ENCODE measurements at places on chromosomes 7 and 10.

DNA sequence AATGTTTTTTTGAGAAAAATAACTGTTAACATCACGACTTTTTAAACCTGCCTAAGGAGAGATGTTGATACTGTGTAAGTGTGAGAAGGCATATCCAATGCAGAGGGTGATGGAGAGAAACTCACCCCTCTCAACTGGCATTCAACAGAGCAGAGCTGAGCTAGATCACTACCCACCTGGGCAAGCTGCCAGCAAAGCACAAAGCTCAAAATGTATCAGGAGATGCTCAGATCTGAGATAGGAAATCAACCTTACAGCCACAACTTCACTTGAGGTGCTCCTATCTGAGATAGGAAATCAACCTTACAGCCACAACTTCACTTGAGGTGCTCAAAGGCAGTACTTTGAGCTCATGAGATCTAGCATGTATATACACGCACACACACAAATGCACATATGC, 151.5 kb upstream of the PDE1C start:
- no peak for DNase-seq

DNA sequence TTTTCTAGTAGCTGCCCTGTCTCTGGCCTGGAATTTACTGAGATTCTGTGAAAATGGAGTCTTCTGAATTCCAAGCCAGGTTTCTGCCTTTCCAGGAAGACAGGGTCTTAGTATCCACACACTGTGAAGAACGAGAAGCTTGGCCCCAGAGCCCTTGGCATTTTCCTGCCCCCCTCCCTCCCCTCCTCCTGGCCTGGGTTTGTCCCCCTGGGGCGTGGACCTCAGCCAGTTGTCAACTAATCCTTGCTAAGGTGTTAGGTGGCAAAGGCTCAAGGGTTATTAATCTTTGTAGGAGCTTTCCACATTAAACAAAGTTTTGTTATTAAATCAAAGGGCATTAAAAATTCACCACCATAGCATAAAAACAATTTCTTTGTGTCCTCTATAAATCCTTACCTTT, 329.5 kb downstream of the RNLS start:
- DNase-seq, result peak; percentile 18

GRCh38 chr7:49398746-49399145, 374.7 kb upstream of the VWC2 start:
- no peak for DNase-seq

- no peak for DNase-seq
These were observed 125.9 kb downstream of the TRRAP start for GRCh38 chr7:99004216-99004615.

GRCh38 chr7:117809958-117810357, 63.3 kb downstream of the CTTNBP2 start:
- no peak for DNase-seq

DNA sequence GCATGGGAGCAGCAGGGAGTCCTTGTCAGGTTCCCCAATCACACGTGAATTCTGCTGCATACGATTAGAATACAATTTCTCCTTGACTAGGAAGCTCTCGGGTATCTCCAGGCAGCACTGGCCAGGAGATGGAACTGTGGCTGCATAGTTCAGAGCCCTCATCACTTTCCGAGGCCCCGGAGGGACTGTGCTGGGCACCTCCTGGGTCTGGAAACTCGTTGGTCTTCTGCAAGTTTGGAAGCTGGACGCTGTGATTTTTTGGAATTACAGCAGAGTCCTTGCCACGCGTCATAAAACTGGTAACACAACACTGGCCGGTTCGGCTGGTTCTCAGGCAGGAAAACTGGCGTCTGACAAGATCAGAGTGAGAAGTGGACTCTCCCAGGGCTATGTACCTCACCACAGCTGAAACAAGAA, 216.1 kb downstream of the CCDC3 start:
- no peak for DNase-seq

DNA sequence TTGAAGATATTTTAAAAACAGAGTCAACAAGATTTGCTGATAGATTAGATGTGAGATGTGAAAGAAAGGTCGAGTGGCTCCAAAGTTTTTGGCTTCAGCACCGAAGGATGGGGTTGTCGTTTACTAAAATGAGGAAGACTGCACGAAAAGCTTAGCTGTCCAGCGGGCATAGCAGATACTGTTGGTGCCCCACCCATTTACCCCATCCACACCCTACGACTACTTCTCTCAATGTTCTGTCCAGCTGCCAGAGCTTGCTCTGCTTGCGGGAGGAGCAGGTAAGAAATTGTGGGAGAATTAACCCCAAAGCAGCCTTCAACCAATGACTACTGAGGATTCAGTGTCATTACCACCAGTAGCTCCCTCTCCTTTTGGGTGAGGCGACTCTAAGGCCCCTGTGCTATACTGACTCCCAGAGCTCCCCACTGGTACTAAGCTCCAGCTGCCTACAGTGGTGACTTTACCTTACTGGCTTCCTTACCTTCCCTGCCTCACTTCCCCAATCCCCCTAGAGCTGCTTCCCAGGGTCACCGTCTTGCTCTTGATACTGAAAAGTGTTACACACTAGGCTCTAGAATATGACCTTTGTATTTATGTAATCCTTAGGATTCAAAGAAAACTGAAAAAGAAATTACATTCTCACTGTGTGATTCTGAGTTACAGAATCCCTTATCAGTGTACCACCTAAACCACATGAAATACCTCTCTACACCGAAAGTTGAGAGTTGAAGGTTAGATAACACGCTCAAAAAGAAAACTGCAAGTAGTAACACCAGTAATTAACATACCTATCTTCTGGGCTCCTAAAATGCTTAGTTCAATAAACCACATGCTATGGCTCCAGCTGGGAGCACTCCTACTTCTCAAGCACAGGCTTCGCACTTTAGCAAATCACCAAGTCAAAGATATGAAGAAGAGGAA, 22.3 kb downstream of the CACUL1 start:
- no peak for DNase-seq

DNA sequence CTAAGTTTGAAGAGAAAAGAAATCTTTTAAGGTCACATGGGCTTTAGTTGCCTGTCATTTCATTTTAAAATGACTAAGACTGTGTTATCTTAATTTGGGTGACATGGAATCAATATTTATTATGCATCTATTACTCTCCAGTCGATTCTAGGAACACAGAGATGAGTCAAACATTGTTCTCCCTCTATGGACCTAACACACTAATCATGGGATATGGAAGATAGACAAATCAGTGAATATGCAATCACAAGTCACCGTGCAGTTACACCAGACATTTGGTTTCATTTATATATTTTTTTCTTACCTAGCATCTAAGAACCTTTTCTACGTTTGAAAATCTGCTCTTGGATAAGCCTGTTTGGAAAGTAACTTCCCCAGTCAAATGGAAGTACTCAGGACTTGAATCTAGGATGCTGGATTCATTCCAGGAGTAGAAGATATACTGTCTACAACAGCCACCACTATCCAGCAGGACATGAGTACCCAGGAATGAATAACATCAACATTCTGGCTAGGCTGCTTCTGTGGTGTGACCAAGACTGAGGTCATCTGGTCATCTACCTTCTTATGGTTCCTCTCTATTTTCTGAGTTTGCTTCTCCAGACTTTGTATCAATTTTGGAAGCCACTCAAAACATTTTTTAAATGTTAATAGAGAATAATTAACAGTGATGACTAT, 902.9 kb upstream of the LRRN3 start:
- DNase-seq, result no peak

DNA sequence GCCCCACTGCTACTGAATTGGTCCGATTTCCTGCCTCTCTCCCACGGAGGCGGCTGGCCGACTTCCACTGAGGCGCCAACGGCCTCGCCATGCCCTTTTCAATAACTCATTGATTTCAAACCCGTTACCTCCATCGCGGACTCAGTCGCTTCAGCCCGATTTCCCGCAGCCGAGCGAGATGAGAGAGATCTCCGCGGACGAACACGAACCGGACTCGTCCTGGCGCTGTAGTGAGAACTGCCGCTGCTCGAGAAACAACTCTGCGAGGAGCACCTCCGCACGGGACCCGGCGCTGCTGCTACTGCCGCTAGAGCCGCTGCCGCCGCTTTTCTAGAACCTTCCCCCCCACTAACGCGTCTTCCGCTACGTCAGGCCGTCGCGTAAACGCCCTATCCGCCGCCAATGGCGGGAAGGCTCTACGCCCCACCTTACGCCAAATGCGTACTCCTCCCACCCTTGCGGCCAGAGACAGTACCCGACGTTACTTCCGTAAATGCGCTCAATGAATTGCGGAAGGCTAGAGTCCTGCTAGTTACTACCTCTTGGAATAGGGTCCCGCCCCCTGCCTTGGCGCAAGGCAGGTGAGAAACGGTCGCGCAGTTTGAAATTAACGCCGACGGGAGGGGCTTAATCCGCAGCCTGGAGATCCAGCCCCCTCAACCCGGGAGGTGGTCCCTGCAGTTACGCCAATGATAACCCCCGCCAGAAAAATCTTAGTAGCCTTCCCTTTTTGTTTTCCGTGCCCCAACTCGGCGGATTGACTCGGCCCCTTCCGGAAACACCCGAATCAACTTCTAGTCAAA, at the start of gene HNRNPA2B1:
TSS of gene HNRNPA2B1 (minus strand) at position 303 of the 803 bp plus-strand sequence. CDS start at position 134, 169 bp downstream.
- peak; percentile 98 for DNase-seq

DNA sequence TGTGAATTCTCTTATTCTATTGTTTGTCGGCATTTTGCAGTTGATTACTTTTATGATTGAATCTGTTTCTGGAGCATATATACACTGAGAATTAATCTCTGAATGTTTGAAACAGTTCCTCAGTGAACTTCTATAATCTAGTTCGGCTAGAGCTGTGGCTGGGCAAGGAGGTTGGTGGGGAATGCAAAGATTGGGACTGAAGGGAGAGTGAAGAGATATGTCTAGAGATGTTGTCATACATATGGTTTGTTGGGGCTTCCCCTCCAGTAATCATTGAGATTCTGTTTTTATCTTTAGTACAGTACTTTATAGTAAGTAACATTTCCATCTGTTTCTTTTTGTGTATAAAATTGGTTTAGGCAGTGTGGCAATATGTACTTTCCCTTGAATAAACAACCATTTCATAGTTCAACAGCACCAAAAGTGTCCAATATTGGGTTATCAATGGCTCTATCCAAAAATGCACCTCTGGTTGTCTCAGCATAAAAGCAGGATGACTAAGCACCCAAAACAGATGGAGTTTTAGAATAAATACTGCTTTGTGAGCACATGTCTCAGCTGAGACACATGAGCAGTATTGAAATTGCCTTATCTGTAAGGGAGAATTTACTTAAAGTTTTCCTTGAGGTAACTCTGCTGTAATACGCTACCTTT, 36.7 kb downstream of the WAC start:
- DNase-seq, result peak; percentile 37

- DNase-seq, result peak; percentile 23
These were observed 18.6 kb downstream of the OCM2 start for GRCh38 chr7:97971120-97971989.

- DNase-seq, result no peak
These were observed 45.7 kb upstream of the PTPRN2 start for GRCh38 chr7:158633055-158633956.

DNA sequence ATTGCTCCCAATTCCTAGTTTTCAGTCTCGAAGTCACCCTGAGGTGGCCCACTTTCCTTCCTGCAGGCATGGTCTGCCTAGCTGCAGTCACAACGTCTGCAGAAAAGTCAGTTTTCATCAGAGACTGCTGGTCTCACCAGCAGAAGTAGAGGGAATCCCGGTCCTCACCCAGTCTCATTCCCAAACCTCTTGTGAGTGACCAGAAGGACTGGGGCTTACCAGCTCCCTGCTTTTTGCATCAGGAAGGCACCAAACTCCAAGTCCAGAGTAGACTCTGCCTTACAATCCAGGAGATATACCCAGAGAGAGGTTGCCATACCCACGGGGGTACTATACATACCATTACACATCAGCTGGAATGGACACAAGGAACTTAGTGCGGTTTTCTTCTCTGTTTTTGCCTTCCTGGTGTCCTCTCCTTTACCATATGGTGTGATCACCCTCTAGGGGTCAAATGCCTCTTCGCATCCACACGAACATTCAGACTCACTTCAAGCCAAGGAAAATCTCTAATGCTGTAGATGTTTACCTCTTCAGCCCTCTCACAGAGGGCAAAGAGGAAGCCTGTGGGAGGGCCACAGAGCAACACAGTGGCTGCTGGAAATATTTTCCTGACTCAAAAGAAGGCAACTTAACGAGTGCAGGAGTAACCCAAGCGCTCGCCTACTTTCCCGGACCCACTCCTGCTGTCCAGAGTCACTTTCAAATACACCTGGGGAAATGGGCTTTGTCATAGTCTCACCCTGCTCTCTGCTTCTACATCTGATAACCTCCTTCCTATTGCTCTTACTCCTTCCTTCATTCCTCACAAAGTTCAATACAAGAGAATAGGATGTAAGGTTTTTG, 220.9 kb downstream of the C7orf25 start:
- DNase-seq, result peak; percentile 46

- no peak for DNase-seq
These were observed 58.6 kb downstream of the PDGFA start for GRCh38 chr7:461117-461452.

GRCh38 chr7:37354656-37355131, 94.0 kb downstream of the ELMO1 start:
- DNase-seq, result no peak

DNA sequence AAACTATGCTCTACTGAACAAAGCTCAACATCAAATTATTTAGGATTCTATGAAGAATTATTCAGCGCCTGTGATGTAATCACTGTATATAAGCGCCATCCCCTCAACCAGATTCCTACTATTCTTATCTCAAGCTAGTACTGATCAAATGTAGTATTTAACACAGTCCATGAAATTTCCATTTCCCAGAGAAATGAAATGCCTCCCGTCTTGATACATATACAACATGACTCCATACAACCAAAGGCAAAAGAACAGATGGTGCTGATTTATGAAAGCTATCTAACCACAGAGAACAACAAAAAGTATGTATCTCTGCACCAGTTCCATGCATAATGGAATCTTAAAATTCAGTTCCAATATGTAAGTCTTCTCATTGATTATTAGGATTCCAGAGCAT, 406.1 kb downstream of the PARD3 start:
- DNase-seq, result no peak

GRCh38 chr7:18577096-18577771, 81.7 kb downstream of the HDAC9 start:
- DNase-seq, result no peak

DNA sequence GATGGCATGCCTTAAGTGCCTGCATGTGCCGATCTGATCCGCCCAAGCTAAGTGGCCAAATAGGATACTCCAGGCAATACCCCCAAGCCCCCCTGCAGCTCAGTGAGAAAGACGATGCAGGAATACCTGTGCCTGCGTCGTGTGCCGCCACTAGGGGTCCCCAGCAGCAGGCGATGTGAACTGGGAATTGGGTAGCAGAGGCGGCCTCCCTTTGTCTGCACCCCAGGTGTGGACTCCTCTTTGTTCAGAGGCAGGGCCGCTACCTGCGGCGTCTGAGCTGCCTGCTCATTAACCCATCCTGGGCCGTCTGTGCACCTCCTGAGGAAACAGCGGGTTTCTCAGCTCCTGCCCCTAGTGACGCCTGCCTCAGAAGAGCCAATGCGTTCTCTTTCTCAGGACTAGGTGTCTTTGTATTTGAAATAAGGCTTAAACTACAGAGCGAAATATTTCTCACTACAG, 4.8 kb upstream of the CHN2 start:
- DNase-seq, result peak; percentile 23

- no peak for DNase-seq
These were observed 28.4 kb upstream of the MRC1 start for GRCh38 chr10:17780727-17781126.
